Amygdala (tissue), 56 donors: ENCODE measurements at places on chromosomes 5 and 9.

DNA sequence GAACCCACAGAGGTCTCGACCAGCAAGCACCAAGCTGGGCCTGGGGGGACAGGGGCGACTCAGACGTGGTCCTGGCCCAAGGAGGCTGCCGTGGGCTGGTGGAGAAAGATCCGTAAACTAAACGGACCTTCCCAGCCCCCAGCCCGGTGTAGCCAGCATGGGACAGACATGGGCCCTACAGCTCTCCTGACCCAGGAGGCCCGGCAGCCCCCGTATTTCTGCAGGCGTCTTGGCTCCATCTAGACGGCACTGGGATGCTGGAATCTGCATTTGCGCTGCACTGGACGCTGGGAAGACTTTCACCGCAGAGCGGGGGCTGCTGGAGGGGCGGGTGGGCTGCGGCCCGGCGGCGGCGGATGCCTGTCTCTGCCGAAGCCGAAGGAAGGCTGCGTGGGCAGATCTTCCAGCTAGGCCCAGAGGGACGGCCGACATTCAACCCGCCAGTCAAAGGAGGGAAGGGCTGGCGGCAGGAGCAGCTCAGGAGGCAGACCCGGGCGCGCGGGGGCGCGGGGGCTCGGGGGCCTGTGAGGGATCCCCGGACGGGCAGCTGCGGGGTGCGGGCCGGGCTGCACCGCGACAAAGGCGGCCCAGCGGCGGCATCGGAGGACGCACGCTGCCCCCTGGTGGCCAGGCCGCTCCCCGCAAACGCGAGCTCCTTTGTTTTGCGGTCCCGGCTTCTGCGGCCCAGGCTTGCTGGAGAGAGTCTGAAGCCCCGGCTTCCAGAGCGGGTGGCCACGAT is 266.2 kb downstream of the NSG2 start:
- peak; percentile 35 for DNase-seq

- DNase-seq = no peak
Measured at GRCh38 chr9:103287361-103287760, 292.2 kb downstream of the CYLC2 start.

DNA sequence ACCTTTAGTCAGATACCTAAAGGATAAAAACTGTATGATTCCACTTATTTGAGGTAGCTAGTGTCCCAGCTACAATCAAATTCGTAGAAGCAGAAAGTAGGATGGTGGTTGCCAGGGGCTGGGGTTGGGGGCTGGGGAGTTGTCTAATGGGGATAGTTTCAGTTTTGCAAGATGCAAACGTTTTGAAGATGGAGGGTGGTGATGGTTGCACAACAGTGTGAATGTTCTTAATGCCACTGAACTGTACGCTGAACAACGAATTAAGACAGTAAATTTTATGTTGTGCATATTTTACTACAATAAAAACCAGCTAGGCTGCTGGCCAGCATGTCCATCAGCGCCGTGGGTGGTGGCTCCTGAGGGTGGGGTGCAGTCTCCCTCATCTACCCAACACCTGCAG is 137.8 kb downstream of the GADD45G start:
- no peak for DNase-seq

GRCh38 chr5:82104872-82105271 is 133.0 kb downstream of the ATG10 start:
- DNase-seq = no peak

DNA sequence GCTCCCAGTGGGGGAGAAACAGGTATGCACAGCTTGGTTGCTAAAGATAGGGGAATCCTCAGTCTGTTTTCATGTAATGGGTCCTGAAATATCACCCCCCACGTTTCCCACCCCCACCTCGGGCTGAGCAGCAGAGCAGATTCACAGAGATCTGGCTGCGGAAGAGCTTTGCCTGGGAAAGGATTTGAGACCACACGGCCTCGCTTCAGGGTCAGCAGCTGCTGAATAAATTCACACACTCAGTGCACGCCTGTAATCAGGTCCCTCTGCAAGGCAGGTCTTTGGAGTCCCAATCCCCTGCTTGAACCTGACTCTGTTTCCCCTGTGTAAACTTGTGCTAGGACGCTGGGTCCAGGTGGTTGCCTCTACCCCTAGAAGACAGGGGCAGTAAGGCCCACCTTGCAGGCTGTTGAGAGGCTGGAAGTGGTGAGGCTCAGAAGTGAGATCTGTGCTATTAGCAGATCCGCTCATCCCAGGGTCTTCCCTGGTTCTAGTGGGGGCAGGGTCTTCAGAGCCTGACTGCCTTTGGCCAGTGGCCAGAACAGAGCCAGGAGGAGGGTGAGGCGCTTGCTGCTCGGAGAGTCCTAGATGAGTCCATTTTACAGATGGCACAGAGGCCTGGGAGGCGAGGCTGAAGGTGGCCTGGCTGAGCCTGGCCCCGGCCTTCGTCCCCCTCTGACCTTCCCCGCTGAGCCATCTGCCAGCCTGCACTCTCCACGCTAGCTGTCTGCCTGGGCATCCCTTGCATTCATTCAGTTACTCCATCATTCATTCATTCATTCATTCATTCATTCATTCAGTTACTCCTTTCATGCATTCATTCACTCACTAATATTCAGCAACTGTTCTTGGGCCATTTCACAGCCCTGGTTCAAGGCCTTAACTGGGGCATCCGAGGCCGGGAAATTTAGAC is 16.7 kb upstream of the NEURL1B start:
- DNase-seq = no peak

- DNase-seq = no peak
Measured at GRCh38 chr5:140725799-140726471, 25.7 kb downstream of the ZMAT2 start.

DNA sequence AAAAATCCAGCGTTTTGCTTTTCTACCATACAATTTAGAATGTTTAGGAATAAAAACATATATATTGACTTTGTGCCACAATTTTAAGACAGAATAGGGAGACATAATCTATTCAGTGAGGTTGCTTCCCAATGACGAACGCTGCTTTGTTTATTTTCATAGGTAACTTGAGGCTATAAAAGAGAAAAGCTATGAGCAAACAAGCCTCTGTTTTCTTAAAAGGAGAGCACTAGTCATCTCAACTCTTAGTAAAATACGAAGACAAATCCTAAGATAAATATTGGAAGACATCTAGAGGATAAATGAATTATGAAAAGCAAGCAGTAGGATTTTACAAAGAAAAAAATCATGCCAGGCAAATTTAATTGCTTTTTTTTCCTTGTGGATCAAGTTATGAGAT is 363.6 kb downstream of the ANXA1 start:
- DNase-seq = no peak

DNA sequence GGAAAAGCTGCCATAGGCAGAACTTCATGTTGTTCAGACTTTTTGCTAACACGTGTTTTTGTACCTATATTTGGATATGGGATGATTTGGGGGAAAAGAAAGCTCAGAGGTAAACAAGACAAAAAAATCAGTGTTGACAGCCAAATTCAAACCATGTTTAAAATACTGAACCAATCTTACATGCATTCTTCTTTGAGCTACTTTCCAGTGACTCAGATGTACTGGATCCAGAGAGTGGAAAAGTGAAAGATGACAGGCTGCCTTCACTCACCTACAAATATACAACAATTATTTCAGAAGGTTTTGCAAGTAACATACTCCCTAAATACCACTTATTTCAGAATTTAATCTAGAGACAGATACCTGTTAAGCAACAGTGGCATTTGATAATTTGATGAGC is 165.7 kb downstream of the MPDZ start:
- DNase-seq = no peak

- DNase-seq = no peak
Measured at GRCh38 chr9:106755736-106756135, 107.2 kb upstream of the ZNF462 start.

DNA sequence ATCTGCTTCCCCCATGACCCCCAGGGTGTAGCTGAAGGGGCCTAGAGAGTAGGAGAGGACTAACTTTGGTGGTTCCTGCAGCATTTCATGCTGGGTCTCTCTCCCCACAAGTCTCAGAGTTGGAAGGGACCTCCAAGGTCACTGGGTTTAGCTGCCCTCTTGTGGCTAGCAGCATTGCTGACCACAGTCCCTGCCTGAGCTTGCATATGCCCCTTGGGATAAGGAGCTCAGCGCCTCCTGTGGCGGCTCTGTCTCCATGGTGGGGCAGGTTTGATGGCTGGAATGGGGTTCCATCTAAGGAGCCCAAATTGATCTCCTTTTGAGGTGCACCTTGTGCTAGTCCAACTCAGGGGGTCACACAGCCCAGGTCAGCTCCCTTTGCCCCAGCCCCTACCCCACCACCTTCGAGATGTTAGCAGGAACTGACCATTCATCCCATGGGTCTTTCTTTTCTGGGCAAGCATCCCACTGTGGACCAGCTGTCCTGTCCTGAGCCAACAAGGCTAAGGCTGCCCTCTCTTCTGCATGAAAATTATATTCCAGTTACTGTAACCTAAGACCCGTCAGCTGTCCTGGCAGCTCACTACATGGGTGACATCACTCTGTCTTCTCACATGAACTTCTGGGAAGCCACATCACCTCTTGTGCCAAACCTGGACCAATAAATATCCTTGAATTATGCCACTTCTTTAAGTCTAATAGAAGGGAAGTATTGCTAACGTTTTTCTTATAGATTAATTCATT is 196.2 kb downstream of the HSPA4 start:
- DNase-seq = no peak

DNA sequence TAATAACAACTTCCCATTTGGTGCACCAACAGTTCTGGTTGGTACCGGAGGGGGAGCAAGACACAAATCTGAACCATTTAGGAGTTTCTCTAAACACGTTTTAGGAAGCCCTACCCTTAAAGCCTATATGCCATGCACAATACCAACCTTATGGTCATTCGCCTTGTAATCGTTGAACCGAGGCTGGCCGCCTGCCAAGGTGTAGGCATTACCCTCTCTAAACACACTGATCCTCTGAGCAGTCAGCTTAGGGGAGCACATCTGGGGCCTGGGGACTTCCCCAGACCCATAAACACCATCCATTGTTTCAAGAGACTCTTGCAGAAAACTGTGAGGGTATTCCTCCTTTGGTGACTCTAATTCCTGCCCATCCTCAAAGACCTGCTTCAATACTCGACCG is 328 bp downstream of the GRXCR2 start:
- no peak for DNase-seq

DNA sequence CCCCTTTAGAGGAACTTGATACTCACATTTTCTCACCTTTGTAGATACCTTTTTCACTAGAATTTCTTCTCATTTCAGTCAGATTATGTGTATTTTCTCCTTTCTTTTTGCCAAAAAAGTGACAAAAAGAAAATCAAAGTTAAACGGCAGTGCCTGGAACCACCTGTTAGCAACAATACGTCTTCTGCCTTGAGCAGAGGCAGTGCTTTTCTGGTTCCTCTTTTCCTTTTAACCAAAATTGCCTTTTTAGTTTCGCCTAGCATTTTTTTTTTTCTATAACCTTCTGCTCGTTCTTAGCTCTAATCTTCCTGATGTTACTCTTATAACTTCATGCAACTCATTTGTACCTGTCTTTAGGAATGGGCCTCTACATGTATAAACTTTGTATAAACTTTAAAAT is 26.1 kb downstream of the SMIM32 start:
- no peak for DNase-seq

GRCh38 chr9:88110026-88110425 is 28.2 kb downstream of the SPATA31C2 start:
- DNase-seq = no peak

DNA sequence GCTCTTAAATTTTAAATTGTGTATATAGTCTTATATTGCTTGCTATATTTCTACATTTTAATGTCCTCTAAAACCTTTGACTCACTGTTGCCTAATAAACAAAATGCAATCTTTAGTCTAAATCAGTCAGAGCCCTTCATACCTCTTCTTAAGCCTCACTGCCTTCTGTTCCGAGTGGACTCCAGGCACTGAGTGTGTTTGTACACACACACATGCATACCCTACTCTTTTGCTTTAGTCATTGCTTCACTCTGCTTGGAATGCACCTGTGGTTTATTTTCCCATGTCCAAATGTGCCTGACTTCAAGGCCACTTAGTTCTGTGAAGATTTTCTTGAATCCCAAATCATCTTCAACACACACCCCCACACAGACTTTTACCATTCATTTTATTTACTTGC is 60.9 kb downstream of the SLC12A2 start:
- DNase-seq = no peak

DNA sequence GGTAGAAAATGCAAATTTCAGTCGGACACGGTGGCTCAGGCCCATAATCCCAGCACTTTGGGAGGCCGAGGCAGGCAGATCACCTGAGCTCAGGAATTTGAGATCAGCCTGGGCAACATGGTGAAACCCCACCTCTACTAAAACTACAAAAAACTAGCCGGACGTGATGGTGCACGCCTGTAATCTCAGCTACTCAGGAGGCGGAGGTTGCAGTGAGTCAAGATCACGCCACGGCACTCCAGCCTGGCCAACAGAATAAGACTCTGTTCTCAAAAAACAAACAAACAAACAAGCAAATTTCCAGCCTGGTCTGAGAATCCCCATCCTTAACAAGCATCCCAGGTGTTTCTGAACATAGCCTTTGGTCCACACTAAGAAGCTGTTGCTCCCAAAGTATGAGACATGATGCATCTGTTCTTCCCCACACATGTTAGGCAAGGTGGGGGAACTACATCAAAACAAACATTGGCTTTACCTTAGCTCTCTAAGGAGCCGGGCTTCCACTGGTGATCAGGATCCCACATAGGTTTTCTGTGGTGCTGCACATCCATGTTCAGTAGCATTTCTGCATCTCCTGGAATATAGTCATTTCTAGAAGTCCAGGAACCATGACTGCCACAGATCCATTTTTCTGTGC is 92.5 kb upstream of the DMRT1 start:
- no peak for DNase-seq

GRCh38 chr5:142472306-142472951 is 147.6 kb upstream of the SPRY4 start:
- DNase-seq = no peak

DNA sequence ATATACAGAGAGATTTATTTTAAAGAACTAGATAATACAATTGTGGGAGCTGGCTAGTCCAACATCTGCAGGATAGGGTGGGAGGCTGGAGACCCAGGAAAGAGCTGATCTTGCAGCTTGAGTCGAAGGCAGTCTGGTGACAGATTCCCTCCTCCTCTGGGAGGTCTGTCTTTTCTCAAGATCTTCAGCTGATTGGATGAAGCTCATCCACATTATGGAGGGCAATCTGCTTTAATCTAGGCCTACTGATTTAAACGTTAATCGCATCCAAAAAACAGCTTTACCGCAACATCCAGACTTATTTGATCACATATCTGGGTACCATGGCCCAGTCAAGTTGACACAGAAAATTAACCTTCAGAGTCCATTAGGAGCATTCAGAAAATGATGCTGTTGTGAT is 168.1 kb downstream of the ATPSCKMT start:
- DNase-seq = no peak

DNA sequence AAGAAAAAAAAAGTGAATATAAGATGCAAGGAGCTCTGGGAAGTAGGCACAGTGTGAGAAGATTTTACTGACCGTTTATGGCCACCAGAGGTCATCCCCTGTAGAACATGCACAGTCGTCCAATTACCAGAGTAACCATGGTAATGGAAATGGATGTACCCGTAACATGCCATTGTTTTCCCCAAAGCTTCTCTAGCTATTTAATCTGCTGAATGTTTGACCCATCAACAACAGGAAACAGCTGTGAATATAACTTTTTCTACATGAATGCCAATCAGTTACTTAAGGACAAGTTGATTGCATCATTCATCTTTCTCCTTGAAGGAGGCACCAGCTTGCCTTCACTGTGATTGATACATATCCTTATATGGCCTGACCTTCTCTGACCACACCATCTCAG is 1967.0 kb upstream of the CDH9 start:
- DNase-seq = no peak
